ENCODE measurements at places on chromosomes 4 and X.

DNA sequence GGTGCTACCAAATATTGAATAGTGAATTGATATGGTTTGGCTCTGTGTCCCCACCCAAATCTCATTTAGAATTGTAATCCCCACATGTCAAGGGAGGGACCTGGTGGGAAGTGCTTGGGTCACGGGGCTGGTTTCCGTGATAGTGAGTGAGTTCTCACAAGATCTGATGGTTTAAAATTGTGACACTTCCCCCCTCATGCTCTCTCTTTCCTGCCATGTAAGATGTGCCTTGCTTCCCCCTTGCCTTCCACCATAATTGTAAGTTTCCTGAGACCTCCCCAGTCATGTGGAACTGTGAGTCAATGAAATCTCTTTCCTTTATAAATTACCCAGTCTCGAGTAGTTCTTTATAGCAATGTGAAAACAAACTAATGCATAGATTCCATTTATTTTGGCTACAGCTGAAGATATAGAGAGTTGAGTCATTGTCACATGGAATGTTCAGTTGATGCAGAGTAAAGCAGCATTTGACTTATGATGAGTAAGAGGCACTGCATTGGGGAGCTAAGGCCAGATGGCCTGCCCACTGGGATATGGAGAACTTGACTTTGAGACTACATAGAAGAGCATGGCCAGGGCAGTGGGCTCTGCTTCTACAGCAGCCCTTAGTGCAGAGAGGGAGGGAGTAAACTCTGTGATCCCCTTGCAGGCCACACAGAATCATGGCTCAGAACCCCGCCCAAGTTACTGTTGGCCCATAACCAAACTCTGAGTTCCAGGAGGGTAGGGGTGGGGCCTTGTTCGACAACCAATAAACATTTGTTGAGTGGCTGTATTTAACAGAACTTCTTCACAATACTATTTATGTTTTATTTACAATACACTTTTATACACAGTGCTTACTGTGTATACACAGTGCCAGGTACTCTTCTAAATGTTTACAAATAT, 34.2 kb downstream of the RAI2 start:
- no peaks in the 10 kb centered on the region for H3K4me1 ChIP-seq
- no peaks in the 10 kb centered on the region for H3K27me3 ChIP-seq
- no peak overlapping the region for H3K4me3 ChIP-seq
- no peak for DNase-seq
- H3K36me3 ChIP-seq: no peaks in the 10 kb centered on the region
- H3K27ac ChIP-seq: no peak overlapping the region

DNA sequence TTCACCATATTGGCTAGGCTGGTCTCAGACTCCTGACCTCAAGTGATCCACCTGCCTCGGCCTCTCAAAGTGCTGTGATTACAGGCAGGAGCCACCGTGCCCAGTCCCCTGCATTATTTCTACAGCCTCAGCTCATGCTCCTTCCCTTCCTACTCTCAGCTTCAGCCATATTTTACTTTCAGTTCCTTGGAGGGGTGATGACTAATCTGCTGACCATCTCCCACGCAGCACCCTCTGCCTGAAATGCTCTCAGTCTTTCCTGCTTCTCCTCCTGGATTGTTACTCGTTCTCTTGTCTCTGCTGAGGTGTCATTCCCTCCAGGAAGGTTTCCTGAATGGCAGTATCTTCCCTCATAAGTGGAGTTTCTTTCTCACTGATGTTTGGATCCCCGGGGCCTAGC, 63.3 kb downstream of the MOSPD2 start:
- no peaks in the 10 kb centered on the region for H3K36me3 ChIP-seq
- H3K27ac ChIP-seq: no peak overlapping the region
- no peak overlapping the region for H3K4me3 ChIP-seq
- H3K27me3 ChIP-seq: no peaks in the 10 kb centered on the region
- H3K4me1 ChIP-seq: peaks cover 2% of the 10 kb centered on the region

DNA sequence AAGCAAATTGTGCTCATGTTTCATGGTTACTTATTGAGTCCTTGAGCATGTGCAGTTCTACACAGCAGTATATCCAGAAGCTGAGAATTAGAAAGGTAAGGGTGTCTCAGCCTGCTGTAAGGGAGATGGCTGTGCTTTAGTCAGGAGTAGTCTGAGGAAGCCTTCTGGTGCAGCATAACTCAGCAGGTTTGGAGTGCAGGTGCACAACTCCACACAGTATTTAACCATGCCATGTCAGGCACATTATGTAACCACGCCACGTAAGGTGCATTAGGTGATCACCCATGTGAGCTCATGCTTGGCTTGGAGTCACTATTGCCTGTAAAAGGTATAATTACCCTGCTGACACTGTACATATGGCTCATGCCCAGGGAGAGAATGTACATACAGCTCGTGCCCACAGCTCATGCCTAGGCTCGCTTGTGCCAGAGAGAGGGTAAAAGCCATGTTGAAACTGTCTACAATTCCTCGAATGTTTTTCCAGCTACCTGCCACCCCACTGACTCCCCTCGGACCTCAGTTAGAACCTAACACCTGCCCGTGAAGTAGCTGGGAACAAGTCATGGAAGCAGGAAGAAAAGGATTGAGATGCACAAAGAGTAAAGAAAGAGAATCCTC, 37.8 kb downstream of the UCHL1 start:
- no peaks in the 10 kb centered on the region for H3K27me3 ChIP-seq
- no peaks in the 10 kb centered on the region for H3K36me3 ChIP-seq
- H3K27ac ChIP-seq: no peak overlapping the region

GRCh38 chrX:72376124-72376523, 70.4 kb upstream of the CITED1 start:
- no peak for DNase-seq
- no peaks in the 10 kb centered on the region for H3K4me1 ChIP-seq
- H3K4me3 ChIP-seq: no peak overlapping the region
- no peaks in the 10 kb centered on the region for H3K36me3 ChIP-seq
- H3K27me3 ChIP-seq: no peaks in the 10 kb centered on the region

DNA sequence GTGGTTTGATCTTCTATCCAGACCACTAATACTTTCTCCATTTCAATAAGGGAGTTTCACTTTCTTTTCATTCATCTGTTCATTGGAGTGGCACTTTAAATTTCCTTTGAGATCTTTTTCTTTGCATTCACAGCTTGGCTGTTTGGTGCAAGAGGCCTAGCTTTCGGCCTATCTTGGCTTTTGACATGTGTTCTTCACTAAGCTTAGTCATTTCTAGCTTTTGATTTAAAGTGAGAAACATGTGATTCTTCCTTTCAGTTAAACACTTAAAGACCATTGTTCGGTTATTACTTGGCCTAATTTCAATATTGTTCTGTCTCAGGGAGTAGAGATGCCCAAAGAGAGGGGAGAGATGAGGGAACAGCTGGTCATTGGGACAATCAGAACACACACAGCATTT, 24.3 kb downstream of the CXCL13 start:
- no peaks in the 10 kb centered on the region for H3K36me3 ChIP-seq
- no peaks in the 10 kb centered on the region for H3K27me3 ChIP-seq
- DNase-seq: no peak
- H3K4me3 ChIP-seq: no peak overlapping the region
- peaks cover 12% of the 10 kb centered on the region for H3K4me1 ChIP-seq
- peak overlapping the region; percentile 43 for H3K27ac ChIP-seq

DNA sequence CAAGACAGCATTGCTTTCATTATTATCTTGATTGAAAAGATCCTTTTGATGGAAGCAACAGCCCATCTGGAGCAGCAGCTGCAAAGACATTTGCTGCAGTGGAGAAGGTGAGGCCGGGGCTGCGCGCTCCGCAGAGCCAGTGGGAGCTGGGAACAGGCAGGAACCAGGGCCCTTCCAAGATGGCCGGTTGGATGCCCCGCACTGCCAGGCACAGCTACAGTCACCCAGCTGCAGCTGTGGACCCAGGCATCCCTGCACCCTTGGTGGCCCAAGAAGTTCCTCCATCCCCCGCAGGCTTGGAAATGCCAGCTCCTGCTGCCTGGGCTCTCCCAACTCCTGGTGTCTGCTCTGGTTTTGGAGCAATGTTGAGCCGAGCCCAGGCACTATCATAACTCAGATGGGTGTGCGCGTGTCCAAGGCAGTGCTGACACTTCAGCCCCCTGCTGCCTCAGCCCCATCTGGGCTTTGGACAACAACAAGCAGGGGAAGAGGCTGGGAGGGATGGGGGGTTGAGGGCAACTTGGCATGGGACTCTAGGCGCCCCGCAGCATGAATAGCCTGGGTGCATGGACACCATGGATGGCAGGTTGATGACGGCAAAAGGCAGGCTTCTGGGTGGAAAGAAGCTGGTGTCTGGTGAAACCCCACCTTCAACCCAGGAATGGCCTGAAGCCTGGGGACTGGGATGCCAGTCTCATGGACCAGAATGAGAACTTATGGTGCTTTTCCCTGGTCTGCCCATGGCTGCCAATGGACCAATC, 371.8 kb downstream of the FSTL5 start:
- H3K4me3 ChIP-seq: no peak overlapping the region
- no peaks in the 10 kb centered on the region for H3K36me3 ChIP-seq
- H3K4me1 ChIP-seq: no peaks in the 10 kb centered on the region
- no peak overlapping the region for H3K27ac ChIP-seq
- no peak for DNase-seq
- H3K27me3 ChIP-seq: no peaks in the 10 kb centered on the region

DNA sequence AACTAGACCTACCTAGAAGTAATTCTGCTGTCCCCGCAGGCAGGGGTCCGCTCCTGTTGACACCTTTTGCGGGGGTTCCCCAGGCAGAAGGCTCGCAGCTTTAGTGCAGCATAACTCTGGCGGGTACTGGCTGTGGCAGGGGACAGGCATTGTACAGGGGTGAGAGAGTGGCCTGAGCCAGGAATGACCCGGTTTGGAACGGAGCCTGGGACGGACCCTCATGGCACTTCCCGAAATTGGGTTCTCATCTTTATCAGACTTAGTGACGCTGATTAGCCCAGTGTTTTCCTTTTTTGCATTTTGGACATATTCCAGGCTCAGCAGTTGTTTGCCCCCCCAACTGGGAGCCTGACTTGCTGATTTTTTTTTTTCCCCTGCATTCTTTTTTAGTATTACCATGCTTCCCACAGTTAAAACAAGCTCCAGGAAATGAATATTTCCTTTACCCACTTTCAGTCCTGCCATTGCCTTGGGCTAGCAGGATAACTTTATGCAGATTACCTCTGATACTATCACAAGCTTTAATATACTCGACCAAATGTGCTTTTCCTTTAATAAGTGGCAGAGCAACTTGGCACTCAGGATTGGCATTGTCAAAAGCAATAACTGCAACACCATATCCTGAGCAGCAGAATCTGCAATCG, 55.8 kb upstream of the WDR1 start:
- DNase-seq: no peak
- no peak overlapping the region for H3K4me3 ChIP-seq
- H3K27me3 ChIP-seq: no peaks in the 10 kb centered on the region
- H3K4me1 ChIP-seq: no peaks in the 10 kb centered on the region
- H3K27ac ChIP-seq: no peak overlapping the region

GRCh38 chrX:56757327-56757726, 28.3 kb downstream of the NBDY start:
- H3K4me3 ChIP-seq: no peak overlapping the region
- H3K4me1 ChIP-seq: peaks cover 27% of the 10 kb centered on the region
- H3K27ac ChIP-seq: no peak overlapping the region
- peaks cover 30% of the 10 kb centered on the region for H3K36me3 ChIP-seq

DNA sequence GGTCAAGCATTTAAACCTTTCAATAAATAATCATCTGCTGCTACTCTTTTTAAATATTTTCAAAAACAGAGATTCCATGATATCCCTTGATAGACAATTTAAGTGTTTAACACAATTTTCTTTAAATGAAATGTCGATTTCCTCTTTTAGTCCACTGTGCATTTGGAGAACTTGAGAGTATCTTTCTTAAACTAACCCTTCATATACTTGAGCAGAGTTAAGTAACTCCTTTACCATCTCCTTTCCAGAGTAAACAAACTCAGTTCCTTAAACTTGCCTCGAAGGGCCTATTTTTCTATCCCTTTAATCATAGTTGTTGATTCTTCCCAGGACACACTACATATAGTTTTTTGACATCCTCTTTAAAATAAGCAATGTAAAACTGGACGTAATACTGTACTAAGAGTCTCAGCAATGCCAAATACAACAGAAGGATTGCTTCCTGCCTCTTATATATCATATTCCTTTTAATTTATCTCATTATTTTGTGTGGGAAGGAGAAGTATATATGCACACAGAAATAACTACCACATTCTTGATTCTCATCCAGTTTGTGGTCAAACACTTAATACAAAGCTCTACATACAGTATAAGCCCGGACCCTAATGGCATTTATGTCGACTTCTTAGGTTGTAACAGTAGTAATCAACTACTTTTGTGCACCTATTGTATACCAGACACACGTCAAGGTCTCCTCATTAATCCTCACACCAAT, 22.8 kb downstream of the RAB28 start:
- H3K27ac ChIP-seq: no peak overlapping the region
- peaks cover 44% of the 10 kb centered on the region for H3K36me3 ChIP-seq
- H3K27me3 ChIP-seq: no peaks in the 10 kb centered on the region
- no peak for DNase-seq

- no peak overlapping the region for H3K4me3 ChIP-seq
- H3K36me3 ChIP-seq: no peaks in the 10 kb centered on the region
- H3K27me3 ChIP-seq: no peaks in the 10 kb centered on the region
Measured at GRCh38 chr4:122889726-122890125, 32.7 kb downstream of the NUDT6 start.

- H3K36me3 ChIP-seq: no peaks in the 10 kb centered on the region
- no peak overlapping the region for H3K27ac ChIP-seq
- no peak for DNase-seq
- peaks cover 72% of the 10 kb centered on the region for H3K27me3 ChIP-seq
Measured at GRCh38 chr4:169268951-169269760, 1.6 kb downstream of the SH3RF1 start.

DNA sequence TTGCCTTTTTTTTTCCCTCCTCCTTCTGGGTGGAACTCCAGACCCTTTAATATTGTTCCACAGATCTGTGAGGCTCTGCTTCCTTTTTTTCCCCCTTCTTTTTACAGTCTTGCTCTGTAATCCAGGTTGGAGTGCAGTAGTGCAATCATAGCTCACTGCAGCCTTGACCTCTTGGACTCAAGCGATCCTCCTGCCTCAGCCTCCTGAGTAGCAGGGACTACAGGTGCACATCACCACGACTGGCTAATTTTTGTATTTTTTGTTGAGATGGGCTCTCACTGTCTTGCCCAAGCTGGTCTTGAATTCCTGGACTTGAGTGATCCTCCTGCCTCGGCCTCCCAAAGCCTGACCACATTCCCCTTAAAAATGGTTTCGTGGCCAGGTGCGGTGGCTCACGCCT, 26.8 kb downstream of the NSD2 start:
- DNase-seq: no peak
- H3K4me1 ChIP-seq: peaks cover 14% of the 10 kb centered on the region
- no peaks in the 10 kb centered on the region for H3K27me3 ChIP-seq
- H3K4me3 ChIP-seq: no peak overlapping the region

DNA sequence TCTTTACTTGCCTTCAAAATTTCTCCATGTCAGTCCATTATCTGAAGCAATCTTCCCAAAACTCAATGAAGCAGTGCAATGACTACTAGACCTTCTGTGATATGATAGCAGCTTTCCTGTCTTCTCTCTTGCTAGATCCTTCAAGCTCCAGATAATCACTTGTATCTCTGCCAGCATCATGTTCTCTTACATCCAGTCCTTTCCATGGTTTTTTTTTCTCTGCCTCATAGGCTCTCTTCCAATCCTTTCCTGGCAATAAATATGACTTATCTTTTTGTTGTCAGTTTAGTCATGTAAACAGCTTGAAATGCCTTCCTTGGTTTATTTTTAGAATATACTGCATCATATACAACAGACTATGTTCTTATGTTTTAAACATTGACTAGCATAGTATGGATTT, 193.5 kb downstream of the CFAP299 start:
- H3K4me3 ChIP-seq: no peak overlapping the region
- peaks cover 3% of the 10 kb centered on the region for H3K36me3 ChIP-seq
- H3K4me1 ChIP-seq: no peaks in the 10 kb centered on the region
- H3K27ac ChIP-seq: no peak overlapping the region

GRCh38 chr4:111963158-111963700, 182.0 kb upstream of the FAM241A start:
- H3K36me3 ChIP-seq: no peaks in the 10 kb centered on the region
- DNase-seq: no peak
- no peak overlapping the region for H3K4me3 ChIP-seq
- H3K4me1 ChIP-seq: no peaks in the 10 kb centered on the region

Measured in activated naive CD8-positive, alpha-beta T cell treated with anti-CD3 and anti-CD28 coated beads for 36 hours (primary cell).